ENCODE measurements at places on chromosomes 13 and 19. TPM values are rescaled to one million over a fixed set of nuclear protein-coding genes. Genes with fewer than 3 reads are reported as not detected.

- peak; percentile 5 for DNase-seq
Observed at GRCh38 chr19:30066781-30067759, 125.0 kb downstream of the URI1 start.

GRCh38 chr19:55112246-55112776 is 5.1 kb downstream of the PPP1R12C start:
- no peak for DNase-seq

DNA sequence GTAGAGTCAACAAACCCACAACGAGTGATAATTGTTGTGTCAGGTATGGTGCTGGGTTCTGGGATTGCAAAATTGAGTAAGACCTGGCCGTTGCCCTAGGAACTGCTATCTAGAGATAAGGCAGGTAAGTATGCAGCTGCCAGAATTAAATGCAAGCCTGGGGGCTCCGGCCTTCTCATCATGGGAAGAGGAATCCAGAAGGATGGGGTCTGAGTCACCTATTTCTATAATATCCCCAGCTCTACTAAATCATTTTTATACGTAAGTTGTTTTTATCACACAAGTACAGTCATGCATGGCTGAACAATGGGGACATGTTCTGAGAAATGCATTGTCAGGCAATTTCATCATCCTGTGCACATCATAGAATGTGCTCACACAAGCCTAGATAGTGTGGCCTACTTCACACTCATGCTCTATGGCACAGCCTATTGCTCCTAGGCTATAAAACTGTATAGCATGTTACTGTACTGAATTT is 203.0 kb downstream of the KLF5 start:
- DNase-seq, result no peak

- no peak for DNase-seq
Observed at GRCh38 chr13:50539791-50540530, 303.5 kb downstream of the DLEU7 start.

GRCh38 chr19:10374931-10375330 is 5.4 kb downstream of the TYK2 start:
- no peak for DNase-seq

DNA sequence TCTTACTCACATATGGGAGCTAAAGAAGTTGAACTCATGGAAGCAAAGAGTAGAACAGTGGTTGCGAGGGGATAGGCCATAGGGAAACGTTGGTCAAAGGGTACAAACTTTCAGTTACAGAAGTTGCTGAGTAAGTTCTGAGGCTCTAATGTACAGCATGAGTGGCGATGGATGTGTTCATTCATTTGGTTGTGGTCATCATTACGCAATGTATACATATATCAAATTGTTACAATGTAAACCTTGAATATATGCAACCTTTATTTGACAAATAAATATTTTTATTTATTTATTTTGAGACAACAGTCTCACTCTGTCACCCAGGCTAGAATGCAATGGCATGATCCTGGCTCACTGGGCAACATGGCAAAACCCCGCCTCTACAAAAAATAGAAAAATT is 38.7 kb downstream of the ZIC5 start:
- DNase-seq, result no peak

GRCh38 chr13:112781287-112781686 is 91.4 kb downstream of the ATP11A start:
- no peak for DNase-seq

GRCh38 chr19:48332351-48332661 is 7.0 kb downstream of the EMP3 start:
- no peak for DNase-seq

PRSS57 gene
- total RNA-seq, result not detected

DNA sequence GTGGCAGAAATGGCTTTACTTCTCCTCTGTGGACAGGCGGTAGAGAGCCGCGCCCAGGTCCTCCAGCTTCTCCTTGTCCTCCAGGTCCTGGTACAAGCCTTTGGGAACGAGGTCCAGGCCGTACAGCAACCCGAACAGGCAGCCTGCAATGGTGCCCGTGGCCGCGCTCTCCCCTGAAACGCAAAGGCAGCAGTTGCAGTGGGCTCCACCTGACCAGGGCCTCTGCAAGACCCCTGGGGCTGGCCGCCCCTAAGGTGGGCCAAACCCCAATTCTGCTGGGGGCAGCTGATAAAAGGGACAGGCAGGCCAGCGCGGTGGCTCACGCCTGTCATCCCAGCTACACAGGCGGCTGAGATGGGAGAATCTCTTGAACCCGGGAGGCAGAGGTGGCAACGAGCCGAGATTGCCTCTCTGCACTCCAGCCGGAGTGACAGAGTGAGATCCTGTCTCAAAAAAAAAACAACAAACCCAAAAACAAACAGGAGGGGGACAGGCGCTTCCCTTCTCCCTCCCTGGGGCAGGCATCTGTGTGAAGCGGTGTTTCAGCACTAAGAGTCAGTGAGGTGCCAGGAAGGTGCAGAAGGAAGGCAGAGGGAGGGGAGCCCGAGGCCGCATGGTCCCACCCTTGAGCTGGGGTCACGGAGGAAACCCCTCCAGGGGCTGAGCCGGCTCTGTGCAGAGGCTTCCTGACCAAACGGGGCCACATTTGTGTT is 30.3 kb downstream of the ADPRHL1 start:
- DNase-seq, result no peak

DNA sequence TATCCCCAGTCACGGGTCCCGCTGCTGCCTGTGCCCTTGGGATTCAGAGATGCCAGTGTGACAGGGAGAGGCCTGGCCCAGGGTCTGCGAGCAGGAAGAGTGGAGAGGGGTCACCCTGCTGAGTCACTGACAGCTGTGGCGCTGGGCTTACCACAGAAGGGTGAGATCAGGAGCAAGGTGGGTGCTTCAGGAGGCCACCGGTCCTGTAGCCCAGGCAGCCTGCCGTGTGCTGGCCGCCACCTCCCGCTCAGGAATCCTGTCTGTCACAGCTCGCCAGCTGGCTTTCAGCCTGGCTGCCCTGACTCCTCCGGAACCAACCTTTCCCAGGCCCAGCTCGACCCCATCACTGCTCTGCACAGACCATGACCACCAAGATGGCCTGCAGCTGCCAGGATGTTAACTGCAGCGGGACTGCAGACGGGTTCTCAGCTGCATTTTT is 25.3 kb downstream of the NAXD start:
- no peak for DNase-seq

DNA sequence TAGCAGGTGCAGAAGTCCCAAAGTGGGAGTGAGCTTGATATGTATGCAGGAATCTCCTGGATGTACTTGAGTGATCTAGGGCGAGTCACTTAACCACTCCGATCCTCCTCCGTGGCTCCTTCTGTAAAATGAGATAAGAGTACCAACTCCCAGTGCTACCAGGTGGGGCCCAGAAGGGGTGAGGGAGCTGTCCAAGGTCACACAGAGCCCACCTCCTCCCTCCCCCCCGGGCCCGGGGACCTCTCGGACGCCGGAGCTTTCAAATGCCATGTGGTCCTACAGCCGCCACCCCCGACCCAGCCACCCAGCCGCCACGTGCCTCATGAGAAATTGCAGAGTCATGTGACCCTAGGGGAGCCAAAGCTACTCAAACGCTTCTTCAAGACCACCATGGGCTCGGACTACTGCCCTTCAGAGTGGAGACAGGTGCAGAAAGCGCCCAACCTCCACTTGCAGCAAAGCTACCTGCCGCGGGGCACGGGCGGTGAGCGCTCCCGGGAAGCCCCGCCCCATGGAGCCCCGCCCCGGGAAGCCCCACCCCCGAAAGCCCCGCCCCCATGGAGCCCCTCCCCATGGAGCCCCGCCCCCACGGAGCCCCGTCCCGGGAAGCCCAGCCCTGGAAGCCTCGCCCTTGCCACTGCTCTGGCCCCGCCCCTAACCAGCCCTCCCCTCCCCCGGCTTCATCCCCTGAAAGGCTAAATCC is 10.1 kb upstream of the ZNF358 start:
- DNase-seq, result peak; percentile 74

- DNase-seq, result peak; percentile 65
Observed at GRCh38 chr13:74129500-74130191, 4.6 kb downstream of the KLF12 start.

LGALS4 gene
- total RNA-seq, result 3,941 TPM

PSG6 gene
- not detected for total RNA-seq

NCAN gene
- total RNA-seq, result 0.16 TPM

PRR36 gene
- not detected for total RNA-seq

DNA sequence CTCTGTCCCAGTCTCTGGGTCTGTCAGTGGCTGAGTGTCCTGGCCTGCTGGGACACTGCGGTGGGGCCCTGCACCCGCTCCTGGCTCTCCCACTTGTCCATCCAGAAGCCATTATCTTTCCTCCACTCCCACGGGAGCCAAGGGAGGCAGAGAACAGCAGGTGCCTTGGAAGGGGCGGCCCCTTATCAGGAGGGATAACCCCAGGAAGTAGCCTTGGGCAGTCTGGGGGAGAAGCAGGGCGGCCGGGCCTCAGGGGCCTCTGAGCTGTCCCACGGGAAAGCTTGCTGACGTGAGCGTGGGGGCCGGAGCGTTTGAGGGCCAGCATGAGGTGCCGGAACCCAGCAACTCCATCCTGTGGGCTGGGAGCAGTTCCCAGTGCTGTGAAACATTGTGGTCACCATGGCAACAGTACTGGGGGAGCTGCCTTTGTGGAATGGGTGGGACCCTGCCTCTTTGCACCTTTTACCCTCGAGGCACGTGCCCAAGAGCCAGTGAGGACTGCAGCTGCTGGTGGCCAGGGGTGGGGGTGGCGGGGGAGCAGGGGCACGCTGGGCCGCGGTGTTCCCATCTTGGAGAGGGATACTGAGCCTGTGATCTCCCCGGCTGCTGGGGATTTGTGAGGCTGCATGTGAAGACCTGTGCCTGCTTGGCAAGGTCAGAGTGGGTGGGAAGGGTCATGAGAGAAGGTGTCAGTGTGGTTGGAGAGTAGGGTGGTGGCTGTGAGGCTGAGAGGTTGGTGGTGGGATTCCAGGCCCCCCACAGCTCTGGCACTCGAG is 20.9 kb downstream of the KLHL26 start:
- DNase-seq, result no peak

HCST gene
- total RNA-seq, result not detected

GRCh38 chr19:6227156-6227935 is 52.4 kb downstream of the MLLT1 start:
- DNase-seq, result no peak

SYCN gene
- total RNA-seq, result not detected

GRCh38 chr13:32426191-32426989 is 1.5 kb downstream of the N4BP2L1 start:
- peak; percentile 25 for DNase-seq

PNMA8A gene
- 0.64 TPM for total RNA-seq

DNA sequence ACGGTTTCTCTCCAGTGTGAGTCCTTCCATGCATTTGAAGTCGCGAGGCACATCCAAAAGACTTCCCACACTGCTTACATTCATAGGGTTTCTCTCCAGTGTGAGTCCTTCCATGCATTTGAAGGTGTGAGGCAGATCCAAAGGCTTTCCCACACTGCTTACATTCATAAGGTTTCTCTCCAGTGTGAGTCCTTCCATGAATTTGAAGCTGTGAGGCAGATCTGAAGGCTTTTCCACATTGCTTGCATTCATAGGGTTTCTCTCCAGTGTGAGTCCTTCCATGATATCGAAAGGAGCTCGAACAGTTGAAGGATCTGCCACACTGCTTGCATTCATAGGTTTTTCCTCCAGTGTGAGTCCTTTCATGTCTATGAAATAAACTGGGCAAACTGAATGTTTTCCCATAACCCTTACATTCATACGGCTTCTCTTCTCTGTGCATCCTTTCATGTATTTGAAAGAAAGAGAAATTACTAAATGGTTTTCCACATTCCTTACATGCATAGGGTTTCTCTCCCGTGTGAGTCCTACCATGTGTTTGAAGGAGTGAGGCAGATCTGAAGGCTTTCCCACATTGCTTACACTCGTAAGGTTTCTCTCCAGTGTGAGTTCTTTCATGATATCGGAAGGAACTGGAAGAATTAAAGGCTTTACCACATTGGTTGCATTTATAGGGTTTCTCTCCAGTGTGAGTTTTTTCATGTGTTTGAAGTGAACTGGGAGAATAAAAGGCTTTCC is 20.3 kb downstream of the ZNF433 start:
- no peak for DNase-seq

DNA sequence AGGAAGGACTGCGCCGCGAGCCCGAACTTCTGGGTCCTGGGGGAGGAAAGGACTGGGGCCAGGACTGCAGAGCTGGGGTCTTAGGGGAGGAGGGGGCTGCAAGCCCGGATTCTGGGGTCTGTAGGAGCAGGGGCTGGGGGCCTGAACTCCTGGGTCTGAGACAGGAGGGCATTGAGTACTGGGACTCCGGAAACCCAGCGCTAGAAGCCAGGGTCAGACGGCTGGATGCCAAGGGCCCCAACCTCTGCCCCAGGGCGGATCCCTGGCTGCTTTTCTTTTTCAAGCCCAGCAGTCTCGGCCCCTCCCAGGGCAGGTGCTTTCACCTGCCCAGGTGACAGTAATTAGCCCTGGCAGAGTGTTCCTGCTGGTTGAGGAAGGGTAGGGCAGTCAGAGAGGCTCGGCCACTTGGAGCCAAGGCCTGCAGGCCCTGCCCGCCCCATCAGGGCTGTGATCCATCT is 2.3 kb downstream of the MYH14 start:
- DNase-seq, result peak; percentile 91

DNA sequence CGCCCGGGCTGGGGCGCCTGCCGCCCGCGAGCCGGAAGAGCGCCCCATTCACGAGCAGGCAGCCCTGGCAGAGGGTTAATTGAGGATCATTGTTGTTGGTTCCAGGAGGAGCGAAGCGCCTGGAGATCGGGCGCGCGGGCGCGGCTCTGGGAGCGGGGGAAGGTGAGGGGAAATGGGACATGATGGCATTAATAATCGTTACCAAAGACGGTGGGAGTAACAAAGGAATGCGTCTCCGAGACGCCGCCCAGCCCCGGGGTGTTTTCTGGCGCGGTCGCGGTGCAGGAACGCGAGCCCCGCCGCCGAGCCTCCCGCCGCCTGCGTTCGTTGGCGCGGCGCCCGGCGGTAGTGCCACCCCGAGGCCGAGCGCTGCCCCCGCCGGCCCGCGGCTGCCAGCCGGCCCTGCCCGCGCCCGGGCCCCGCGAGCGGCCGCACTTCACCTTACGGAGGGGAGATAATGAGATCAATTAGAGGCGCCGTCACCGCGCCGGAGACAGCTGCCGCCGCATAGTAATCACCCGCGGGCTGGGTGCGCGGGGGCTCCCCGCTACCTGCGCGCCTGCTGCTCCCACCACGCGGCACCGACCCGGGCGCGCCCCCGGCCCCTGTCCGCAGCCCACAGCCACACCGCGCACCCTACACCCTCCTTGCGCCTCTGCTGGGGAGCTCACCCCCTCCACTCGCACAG is 2.8 kb downstream of the ZNF536 start:
- DNase-seq, result no peak

GRCh38 chr13:43267916-43268315 is 244.5 kb downstream of the DNAJC15 start:
- no peak for DNase-seq

DNA sequence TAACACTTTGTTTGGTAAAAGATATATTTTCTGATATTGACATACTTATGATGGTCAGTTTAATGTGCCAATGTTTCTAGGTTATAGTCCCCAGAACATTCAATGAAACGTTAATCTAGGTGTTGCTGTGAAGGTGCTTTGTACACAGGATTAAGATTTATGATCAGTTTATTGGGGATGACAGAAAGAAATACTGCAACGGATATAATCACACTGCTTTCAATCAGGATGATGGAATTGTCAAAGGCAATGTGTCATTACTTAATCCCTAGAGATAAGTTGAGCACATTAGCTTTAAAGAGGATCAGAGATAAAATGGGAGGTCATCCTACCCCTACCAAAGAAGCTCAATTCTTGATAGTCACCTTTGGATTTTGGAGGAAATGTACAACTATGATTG is 12.4 kb upstream of the SIGLEC12 start:
- no peak for DNase-seq

Data from transverse colon (tissue), 4 donors.